CD4-positive, alpha-beta T cell treated with Interleukin-10 for 1 hour (primary cell): ENCODE measurements at places on chromosomes 13 and 19.
A peak's percentile ranks its signal among the peaks of the same experiment; 100 is the strongest.

- no peak for DNase-seq
These were observed 121.5 kb downstream of the FRY start for GRCh38 chr13:32153056-32153455.

- DNase-seq: peak; percentile 86
These were observed 9.3 kb downstream of the HOOK2 start for GRCh38 chr19:12766051-12766521.

DNA sequence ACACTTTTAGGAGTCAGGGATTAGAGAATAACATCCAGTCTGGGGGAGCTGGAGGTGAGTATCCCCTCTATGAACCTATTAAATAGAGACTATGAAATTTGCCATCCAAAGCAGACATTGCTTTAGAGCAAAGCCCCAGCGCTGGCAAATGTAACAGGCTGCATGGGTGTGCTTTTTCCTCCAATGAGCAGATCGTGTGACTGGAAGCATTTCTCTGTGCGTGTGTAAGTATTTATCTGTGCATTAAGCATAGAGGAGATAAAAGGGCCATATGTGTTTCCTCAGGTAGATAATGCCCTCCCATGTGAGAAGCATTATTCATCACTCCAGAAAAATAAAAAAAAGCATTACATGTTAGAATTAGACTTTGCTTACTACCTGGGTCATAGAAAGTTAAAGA lies 924 bp downstream of the TNFSF13B start:
- no peak for DNase-seq

- DNase-seq: no peak
These were observed 87.1 kb downstream of the PTPRS start for GRCh38 chr19:5253406-5254110.

- peak; percentile 91 for DNase-seq
These were observed at the start of gene ZNF71 for GRCh38 chr19:56594783-56595547. Gene ZNF71 (plus strand): TSS chr19:56595302. CDS start chr19:56601559, 6,257 bp downstream.

GRCh38 chr19:14517840-14518505 lies at the start of gene DNAJB1:
Gene DNAJB1 (minus strand): TSS chr19:14518397. CDS start chr19:14518349, 48 bp downstream.
- DNase-seq: peak; percentile 79

DNA sequence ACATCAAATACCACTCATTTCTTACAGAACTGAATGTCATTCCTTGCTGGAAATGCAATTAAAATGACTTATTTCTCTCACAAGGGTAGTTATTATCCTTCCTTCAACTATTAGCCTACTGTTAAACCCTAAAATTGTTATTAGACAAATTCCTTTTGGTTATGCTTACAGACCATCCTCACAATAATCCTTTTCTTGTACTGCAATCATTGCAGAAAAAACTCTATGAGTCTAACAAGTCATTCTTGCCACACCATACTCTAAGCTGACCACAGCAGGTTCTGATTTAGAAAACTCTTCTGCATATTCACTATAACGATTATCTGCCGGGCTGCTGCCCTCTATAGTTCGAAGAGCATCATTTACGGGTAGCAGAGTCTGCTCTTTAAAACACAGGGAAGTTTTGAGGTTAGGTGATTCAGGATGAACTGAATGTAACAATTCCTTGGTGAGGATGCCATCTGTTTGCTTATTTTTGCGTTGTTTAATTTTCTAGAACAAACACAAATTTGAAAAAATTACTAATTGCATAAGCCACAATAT lies 38.2 kb downstream of the MTMR6 start:
- DNase-seq: no peak

DNA sequence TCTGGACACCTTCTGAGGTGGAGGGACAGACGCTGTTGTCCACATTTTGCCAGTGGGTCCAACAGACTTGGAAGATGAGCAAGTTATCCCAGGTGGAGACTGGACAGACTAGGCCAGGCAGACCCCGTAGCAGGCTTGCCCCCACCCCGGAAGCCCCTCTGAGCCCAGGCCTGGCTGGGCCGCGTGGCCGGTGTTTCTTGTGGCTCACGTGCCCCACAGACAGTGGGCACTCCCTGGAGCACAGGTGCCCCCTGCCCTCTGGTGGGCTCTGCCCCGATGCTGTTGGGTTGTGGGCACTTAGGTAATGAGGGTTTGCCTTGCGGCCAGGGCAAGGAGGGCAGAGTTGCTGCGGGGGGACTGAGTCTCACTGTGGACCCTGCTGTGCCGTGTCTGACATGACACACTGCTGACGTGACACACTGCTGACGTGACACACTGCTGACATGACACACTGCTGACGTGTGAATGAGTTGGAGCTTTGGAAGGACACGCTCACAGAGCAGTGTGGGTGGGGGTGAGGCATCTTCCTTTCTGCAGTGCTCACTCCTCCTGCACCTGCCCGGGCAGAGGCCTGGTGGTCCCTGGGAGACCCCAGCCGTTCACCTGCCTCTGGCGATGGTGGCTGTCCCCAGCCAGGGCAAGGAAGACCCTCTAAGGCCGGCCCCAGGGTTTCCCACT lies 25.1 kb downstream of the DOT1L start:
- no peak for DNase-seq

- no peak for DNase-seq
These were observed 97.3 kb downstream of the CACNA1A start for GRCh38 chr19:13408889-13409518.

GRCh38 chr19:18098891-18099622 lies 1.5 kb downstream of the MAST3 start:
- DNase-seq: peak; percentile 55

GRCh38 chr13:113813070-113813748 lies 50.7 kb downstream of the GAS6 start:
- no peak for DNase-seq

GRCh38 chr13:90535421-90535820 lies 812.1 kb upstream of the MIR17HG start:
- no peak for DNase-seq

- no peak for DNase-seq
These were observed 2.7 kb downstream of the KLK3 start for GRCh38 chr19:50857366-50857765.
